ENCODE measurements at places on chromosomes 7 and 10.

GRCh38 chr10:63696205-63696604 lies 175.0 kb downstream of the REEP3 start:
- no peak for DNase-seq

DNA sequence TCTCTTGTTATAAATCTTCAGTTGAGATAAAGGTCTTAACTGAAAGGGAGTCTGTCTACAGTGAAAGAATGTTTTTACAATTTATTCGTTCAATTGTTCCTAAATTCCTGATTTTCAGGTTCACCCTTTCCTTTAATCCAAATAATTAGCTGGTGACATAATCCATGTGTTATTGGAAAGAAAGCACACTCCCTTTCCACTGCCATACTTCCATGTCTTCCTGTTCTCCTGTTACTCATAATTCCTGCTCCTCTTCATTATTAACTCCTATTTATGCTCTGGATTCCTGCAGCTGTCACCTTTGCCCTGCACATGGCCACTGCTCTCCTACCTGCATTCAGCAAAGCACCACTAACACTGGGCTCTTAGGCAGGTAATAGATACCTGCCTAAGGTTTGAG lies 40.0 kb upstream of the FAM3C start:
- no peak for DNase-seq

DNA sequence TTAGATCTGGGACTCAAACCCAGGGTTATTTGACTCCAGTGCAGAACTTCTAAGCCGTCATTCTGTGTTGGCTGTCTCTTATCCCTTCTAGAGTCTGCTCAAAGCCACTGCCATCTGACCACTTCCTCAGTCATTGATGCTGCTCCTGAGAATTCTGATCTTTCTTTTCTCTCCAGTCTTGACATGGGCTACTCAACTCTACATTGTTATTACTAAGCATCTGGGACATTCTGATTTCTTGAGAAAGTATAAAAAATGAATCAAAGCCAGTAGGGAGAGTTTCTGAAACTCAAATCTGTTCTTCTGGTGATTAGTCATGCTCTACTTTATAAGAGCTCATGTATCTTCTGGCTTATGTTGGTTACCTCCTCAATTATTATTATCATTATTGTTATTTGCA lies 48.7 kb downstream of the ANK3 start:
- DNase-seq, result no peak

GRCh38 chr7:5183155-5183554 lies 6.9 kb upstream of the WIPI2 start:
- no peak for DNase-seq

DNA sequence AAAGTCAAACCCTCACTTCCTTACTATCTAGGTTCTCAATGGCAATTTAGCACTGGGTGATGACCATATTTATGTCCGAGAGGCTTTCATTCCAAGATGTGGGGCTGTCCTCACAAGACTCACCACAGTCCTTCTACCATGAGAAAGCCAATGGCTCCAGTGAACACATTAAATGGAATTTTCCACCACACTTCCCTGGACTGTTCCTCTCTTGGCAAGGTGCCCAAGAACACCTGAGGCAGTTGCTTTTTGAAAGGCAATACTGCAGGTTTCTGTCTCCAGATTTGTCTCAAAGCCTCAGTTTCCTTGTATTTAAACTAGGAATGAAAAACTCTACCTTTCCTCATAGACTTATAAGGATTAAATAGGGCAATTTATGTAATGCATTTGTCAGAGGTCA lies 24.2 kb downstream of the AFAP1L2 start:
- DNase-seq, result no peak

GRCh38 chr10:29828956-29829355 lies 194.2 kb upstream of the SVIL start:
- DNase-seq, result no peak

- no peak for DNase-seq
Measured at GRCh38 chr7:157513682-157514081, 176.9 kb downstream of the DNAJB6 start.
